SJSA1 (cell line): ENCODE measurements at places on chromosomes 1 and 21.
A peak's percentile ranks its signal among the peaks of the same experiment; 100 is the strongest.

DNA sequence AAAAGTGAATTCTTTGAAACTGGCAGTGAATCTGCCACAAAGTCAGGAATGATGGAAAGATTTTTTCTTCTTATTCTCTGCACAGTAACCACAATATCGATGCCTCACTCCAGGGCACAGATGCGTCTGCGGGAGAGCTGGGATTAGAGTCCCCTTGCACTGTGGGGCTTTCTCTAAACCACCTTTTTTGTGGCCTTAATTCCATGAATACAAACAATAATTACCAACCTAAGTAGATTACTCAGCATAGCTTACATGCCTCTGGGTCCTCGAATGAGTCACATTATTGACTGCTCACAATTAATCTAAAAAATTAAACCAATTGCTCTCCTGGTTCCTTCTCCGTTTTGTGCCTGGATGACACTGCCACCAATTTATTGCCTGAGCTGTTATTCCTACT is 125.8 kb downstream of the KAZN start:
- DNase-seq: no peak

DNA sequence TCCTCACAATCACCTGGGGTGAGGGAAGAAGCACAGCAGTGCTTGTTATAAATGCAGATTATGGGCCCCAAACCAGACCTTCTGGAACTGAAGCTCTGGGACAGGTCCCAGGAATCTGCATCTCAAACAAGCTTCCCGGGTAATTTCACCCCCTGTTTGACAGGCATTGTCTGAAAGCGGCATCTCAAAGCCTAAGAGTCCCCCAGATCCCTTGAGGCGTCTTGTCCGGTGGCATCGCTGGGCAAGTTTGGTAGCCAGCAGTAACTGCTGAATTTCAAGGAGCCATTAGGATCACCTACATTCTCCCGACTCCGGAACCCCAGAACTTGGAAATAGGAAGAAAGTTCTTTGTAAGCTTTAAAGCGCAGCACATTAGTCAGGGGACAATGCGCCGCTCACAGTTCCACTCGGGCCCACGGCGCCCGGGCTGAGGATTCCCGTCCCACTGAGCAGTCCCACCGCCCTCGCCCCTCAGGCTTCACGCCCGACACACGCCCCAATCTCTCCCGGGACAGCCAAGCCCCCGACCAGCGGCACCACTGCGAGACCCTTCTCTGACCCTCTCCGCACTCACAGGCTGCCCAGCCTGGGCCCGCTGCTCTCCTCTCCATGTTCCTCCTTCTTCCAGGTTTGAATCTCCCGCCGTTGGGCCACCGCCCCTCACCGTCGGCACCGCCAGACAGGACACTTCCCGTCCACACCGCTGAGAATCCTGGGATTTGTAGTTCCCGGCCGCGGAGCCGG is at the start of gene IQGAP3:
Gene IQGAP3 (minus strand): TSS at position 647 of the 744 bp plus-strand sequence. CDS start 36 bp downstream, at position 611.
- DNase-seq: peak; percentile 92

- peak; percentile 12 for DNase-seq
Observed at GRCh38 chr1:56525489-56526041, 53.8 kb downstream of the PLPP3 start.

- DNase-seq: no peak
Observed at GRCh38 chr1:43482215-43482614, 28.5 kb upstream of the HYI start.

- no peak for DNase-seq
Observed at GRCh38 chr21:17435565-17436543, 77.0 kb upstream of the CXADR start.

DNA sequence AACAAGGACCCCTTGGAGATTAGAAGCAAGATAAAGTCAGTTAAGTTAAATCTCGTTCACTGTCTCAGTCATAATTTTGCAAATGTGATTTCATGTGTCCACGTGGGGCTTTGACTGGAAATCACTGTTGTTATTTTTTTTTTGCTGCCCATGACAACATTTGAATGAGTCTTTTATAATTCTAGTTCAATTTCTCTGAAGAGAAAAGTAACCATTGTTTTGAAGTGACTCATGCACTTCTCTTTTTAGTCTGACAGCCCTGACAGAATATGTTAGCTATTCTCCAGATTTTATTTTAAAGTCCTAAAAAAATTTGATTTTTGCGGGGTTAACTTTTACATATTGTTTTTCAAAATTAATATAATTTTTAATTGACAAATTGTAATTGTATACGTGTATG is 30.7 kb upstream of the NLRP3 start:
- no peak for DNase-seq

DNA sequence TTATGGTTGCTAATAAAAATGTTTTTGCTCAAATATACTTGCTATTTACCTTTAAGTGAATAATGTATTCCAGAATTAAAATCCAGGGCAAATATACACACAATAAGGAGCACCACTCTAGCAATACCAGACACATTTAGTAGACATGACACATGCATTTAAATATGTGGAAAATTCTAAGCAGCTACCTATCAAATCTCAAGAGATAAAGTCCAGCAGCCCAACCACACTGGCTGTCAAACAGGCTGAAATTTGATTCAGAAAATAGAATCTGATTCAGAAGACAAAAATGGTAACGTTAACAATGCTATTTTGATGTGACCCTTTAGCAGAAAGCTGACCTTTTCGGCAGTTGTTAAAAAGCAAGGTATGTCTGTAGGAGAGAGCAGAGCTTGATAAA is 42.3 kb downstream of the PLEKHO1 start:
- DNase-seq: peak; percentile 59

- no peak for DNase-seq
Observed at GRCh38 chr1:4087530-4088420, 187.7 kb upstream of the C1orf174 start.

DNA sequence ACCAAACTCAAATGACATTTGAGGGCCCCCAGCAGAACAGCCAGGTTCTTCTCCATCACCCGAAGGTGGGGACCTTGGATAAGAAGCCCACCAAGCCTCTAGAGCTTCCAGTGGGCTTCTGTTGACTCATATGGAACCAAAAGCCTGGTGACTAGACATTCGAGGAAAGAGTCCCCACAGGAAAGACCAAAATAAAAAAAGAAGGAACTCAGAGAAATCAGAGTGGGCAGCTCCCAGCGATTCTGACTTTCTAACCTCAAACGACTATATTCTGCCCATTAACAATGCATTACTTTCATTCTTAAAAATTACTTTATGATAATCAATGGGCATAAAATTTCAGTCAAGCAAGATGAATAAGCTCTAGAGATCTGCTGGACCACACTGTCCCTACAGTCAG is 9.6 kb upstream of the CHIT1 start:
- DNase-seq: no peak

GRCh38 chr1:24021403-24022266 is 41.5 kb upstream of the SRSF10 start:
- DNase-seq: no peak

- DNase-seq: no peak
Observed at GRCh38 chr21:42655796-42656770, 2.7 kb downstream of the PDE9A start.

- no peak for DNase-seq
Observed at GRCh38 chr1:98919211-98919610, 85.5 kb downstream of the PLPPR5 start.

GRCh38 chr1:172616195-172616594 is 42.7 kb upstream of the FASLG start:
- DNase-seq: no peak

DNA sequence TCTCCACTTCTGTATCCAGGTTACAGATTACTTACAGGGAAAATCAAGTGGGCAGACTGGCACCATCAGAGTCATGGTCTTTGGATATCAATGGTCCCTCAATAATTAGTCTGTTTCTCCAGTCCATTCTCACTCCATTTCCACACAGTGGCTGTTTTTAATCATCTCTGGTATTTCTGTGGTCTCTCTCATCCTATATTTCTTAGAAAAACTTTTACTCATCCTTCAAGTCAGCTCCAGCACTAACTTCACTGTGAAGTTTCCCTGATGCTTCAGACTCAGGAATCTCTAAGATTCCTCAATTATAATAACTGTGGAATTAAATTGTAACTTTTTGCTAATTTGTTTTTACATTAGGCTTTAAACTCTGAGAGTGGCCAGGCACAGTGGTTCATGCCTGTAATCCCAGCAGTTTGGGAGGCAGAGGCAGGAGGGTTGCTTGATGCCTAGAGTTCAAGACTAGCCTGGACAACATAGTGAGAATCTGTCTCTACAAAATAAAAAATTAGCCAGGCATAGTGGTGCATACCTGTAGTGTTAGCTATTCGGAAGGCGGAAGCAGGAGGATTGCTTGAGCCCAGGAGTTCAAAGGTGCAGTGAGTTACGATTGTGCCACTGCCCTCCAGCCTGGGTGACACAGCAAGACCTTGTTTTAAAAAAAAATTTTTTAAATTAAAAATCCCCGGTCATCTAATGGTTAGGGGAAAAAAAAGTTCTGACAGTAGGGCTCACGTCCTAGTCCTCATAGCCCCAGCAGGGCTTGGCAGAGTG is 10.6 kb downstream of the CD160 start:
- no peak for DNase-seq

DNA sequence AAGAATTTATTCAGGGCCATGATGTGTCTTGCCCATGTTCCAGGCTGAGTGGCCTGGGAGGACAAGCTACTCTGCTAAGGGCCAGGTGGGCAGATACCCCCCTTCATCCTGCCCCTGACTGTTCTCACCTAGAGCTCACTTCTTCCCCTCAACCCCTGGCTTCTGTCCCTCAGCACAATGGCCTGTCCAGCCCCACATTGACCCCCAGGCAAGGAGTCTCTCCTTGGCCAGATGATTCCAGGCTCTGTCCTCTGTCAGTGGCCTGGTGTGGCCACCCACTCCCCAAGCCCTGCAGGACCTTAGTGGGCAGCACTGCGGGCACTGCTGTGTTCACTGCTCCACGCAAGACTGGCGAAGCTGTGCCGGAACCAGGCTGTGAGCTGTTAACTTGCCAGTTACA is 460.0 kb downstream of the MATN1 start:
- no peak for DNase-seq

- DNase-seq: no peak
Observed at GRCh38 chr1:247487057-247487456, 29.2 kb upstream of the OR2B11 start.

DNA sequence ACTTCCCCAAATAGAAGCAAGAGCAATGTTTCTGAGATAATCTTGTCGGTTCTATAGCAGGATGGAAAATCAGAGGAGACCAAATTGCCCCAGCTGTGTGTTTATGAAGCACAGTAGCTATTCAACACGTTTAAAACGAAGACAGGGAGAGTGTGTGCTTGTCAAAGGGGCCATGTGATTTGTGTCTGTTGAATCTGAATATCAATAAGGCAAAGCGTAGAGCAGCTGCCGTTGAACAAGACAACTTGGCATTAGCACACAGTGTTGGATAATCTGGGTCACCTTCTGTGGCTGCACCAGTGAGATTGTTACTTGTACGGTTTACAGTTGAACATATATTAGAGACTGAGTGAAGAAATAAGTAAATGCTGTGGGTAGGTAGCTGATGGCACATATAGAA is 1.0 kb downstream of the CRB1 start:
- no peak for DNase-seq

GRCh38 chr1:242240077-242240476 is 241.2 kb upstream of the MAP1LC3C start:
- no peak for DNase-seq

DNA sequence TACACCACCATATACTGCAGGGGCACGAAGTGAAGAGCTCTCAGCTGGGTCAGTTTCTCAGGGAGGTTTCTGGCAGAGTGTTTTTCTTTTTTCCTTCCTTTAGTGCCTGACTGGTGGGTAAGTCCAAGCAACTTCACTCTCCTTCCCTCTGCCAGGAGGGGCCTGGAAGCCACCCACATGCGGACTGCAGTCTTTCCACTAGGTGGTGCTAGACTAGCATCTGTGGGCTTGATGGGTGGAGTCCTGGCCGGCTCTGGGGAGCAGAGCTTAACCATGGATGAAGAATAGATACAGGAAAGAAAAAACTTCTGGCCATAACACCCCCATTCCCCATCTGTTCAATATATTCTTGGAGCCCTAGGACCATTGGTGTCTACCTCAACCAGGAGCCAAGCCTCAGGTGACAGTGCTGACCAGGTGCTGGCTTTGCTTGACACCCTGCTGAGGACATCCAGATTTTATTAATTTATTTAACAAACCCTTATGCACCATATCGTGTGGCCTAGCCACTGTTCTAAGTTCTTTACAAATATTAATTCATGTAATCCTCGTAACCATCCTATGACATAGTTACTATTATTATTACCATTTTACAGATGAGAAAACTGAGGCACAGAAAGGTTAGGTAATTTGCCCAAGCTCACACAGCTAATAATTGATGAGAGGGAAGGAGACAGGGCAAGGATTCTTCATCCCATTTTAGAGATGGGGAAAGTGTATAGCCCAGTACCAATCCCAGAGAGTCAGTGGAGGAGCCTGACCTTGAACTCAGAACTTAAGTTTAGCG is 126.7 kb upstream of the CSF3R start:
- no peak for DNase-seq

- no peak for DNase-seq
Observed at GRCh38 chr1:224432146-224432545, 2.5 kb downstream of the WDR26 start.

- no peak for DNase-seq
Observed at GRCh38 chr1:156392452-156392853, 23.4 kb downstream of the RHBG start.

- no peak for DNase-seq
Observed at GRCh38 chr1:156102633-156103511, 11.6 kb upstream of the LMNA start.

GRCh38 chr1:107343601-107344000 is 202.8 kb downstream of the NTNG1 start:
- DNase-seq: no peak

GRCh38 chr1:194151056-194151455 is 964.6 kb upstream of the B3GALT2 start:
- no peak for DNase-seq

- no peak for DNase-seq
Observed at GRCh38 chr1:202007805-202008489, 2.4 kb upstream of the ELF3 start.

GRCh38 chr1:154497026-154497806 is 4.8 kb upstream of the TDRD10 start:
- DNase-seq: no peak

GRCh38 chr1:221239792-221240191 is 360.5 kb downstream of the HLX start:
- no peak for DNase-seq

DNA sequence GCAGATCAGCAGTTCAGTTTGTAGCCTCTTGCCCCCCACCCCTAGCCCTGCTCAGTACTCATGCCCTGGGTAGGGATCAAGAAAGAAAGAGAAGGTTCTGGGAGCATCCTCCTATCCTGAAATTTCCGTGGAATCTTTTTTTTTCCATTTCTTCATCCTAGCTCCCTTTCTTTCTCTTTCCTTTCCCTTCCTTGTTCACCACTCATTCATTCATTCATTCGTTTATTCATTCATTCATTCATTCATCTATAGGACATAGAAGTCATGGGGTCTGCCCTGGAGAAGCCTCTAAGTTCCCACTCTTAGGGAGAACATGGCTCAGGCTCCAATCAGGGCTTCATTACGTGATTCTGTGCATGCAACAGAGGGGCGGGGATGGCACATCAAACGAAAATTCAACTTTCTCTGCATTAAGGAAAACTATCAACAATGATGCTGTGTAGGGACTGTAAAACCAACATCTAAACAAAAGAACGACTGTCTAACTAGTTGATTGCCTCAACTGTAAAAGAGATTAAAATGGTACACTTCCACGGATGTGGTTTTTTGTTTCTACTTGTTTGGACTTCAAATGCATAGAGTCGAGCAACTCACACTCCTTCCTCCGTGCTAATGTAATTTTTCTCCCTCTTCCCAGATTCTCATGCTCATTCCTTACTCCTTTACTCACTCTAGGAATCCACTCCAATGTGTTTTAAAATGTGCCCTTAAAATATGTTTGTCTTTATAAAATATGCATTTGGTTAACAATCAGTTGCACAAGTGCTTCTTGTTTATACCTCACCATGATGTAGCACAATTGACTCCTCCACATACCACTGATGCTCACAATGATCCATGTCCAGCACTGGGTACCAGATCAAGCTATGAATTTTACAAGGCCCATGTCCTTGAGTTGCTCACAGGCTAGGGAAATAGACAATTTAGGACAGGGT is 101.2 kb upstream of the SLC2A1 start:
- no peak for DNase-seq
